ENCODE measurements at places on chromosomes 5 and 9.

- no peak for DNase-seq
Measured at GRCh38 chr5:19322716-19323485, 665.1 kb downstream of the CDH18 start.

DNA sequence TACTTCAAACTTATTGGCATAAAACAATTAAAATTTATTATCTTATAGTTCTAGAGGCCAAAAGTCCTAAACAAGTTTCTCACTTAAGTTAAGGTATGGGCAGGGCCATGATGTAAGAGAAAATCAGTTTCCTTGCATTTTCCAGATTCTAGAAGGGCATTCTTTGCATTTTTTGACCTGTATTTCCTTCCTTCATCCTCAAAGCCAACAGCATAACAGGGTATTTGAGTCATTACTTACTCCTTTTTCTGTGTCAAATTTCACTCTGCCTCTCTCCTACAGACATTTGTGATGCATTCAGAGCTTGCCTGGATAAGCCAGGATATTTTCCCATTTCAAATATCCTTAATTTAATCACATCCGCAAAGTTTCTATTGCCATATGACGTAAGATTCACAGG is 1499.0 kb downstream of the EFNA5 start:
- DNase-seq = no peak

- DNase-seq = no peak
Measured at GRCh38 chr5:139788294-139788910, 7.2 kb upstream of the PSD2 start.

DNA sequence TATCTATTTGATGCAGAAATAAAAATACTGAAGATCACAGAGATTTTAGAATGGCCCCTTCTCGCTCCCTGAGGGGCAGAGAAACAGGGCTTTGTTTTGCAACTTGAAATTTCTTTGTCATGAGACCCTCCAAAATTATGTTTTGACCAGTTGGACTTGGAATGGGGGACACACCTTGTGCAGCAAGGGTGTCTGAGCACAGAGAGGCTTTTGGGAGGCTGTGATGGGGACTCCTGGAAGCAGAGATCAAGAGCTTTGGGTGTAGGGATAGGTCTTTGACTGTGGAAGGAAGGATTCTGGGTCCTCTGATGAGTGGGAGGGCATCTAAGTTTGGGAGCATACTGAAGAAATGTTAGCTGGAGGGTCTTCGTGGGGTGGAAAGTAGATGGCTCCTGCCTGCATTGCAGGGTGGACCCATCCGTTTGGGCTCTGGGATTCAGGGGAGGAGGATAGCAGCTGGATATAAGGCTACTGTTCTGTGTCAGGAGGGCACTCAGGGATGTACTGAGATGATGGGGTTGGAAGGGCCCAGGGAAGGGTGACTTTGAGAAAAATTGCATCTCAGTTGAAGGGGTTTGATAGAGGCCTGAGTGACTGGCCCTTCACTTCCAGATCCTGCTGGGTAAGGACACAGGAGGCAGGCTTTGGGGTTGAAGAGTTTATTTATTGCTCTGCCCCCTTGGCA is 1.8 kb upstream of the MYORG start:
- no peak for DNase-seq

DNA sequence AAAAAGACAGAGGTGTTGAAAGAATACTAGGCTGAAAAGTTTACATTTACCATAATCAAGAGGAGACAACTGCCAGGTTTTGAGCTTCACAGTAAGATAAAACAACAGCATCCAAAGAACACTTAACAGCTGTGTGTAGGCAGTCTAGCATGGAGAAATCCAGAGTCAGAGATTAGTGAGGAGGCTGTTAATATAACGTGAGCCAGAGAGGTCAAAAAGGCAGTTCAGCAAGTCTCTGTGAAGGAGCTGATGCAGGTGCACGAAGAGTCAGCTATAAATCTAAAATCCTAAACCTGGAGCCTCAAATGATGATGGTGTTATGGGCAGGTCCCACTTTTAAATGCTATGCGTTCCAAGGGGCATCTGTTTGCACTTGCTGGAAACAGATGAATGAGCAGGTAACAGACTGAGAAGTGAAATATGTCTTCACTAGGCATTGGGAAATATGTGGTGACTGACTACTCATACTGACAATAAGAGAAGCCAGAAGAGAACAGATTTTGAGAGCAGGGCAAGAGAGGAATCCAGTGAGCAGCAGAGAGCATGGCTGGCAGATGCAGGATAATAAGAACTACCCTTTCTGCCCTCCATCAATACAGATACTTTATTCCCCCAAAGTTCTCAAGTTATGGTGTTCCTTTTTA is 8.7 kb downstream of the APTX start:
- no peak for DNase-seq

- no peak for DNase-seq
Measured at GRCh38 chr9:113636165-113636564, 172.6 kb downstream of the RGS3 start.

Data from NCI-H2081 treated with DMSO at 0.1 percent for 48 hours (cell line).